ENCODE measurements at places on chromosomes 12 and 14. TPM values are rescaled to one million over a fixed set of nuclear protein-coding genes. Genes with fewer than 3 reads are reported as not detected.

The GUCY2C gene
- polyA plus RNA-seq: 3.0 TPM

The GLIPR1 gene
- 41.3 TPM for polyA plus RNA-seq

The HOXC12 gene
- not detected for polyA plus RNA-seq

The ANHX gene
- polyA plus RNA-seq: not detected

The RIMKLB gene
- 117 TPM for polyA plus RNA-seq
